Epithelial cell of prostate (primary cell): ENCODE measurements at places on chromosomes 2 and 18.

- DNase-seq = no peak
Observed at GRCh38 chr18:69564602-69565001, 163.9 kb downstream of the DOK6 start.

DNA sequence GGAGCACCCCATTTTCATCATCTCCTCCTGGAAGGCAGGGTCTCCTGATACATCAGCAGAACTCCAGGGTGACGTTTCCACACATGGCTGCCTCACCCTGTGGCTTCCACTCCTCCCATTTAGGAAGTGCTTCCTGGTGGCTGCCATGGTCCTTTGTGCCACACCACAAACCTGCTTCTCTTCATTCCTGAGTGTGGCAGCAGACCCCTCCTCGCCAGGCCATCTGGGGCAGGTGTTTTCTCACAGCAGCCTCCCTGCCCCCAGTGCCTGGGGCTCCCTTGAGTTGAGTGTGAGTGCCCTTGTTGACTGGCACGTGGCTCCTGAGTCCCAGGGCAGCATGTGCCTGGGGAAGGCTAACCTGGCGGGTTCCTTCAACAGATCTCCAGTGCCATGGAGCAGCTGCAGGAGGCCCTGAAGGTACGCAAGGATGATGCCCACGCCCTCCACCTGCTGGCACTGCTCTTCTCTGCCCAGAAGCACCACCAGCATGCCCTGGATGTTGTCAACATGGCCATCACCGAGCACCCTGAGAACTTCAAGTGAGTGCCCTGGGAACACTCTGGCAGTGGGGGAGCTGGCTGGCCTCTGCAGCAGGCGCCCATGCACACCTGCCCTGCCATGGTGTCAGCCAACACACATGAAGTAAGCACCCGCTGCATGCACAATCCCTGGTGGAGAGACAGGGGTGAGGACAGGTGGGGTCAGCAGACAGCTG is 113.4 kb upstream of the MCFD2 start:
- DNase-seq = no peak

DNA sequence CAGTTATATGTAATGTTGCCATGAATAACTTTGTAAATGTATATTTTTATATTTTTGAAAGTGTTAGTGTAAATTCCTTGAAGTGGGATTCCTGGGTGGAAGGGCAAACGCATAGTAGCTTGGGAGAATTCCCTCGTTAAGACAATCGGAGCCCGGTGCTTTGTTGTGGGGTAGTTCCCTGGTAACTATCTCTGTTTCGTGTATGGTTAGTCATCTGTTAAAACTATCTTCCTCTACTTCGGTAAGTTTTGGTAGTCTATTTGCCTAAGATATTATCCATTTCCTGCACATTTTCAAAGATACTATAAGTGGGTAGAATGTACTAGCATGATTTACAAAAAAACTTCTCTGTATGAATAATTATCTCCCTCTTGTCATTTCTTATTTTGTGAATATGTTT is 113.8 kb upstream of the NRXN1 start:
- no peak for DNase-seq

GRCh38 chr2:219206328-219207133 is at the start of gene ZFAND2B:
Gene ZFAND2B, plus strand, starts transcription at chr2:219206782. Its CDS starts 206 bp downstream, at chr2:219206988.
- DNase-seq = peak; percentile 59

- no peak for DNase-seq
Observed at GRCh38 chr2:14127765-14128164, 504.8 kb upstream of the LRATD1 start.

DNA sequence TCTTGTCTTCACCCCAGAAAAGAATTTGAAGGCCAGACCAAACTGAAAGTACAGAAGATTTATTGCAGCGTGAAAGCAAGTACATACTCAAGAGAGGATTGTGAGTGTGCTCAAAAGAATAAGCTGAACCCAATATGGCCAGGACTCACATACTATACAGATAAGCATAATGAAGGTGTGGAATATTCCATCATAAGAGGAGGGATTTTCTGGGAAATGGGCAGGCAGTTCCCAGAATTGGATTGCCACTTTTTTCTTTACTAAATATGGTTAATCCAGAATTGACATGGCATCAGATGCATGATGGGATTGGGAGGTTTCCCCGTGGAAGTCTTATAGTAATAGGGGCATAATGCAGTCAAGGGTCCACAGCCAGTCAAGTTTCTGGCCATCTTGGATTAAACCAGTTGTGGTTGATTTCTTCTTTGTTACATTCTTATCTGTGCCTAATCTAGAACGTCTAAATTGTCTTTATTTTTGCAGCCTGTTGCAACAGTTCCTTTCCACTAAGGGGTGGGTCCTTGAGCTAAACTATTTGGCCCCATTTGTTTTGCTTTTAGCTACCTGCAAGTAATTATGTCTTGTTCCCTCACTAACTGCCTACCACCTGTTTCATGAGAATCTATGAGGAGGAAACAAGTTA is 9.0 kb downstream of the SP140L start:
- no peak for DNase-seq

DNA sequence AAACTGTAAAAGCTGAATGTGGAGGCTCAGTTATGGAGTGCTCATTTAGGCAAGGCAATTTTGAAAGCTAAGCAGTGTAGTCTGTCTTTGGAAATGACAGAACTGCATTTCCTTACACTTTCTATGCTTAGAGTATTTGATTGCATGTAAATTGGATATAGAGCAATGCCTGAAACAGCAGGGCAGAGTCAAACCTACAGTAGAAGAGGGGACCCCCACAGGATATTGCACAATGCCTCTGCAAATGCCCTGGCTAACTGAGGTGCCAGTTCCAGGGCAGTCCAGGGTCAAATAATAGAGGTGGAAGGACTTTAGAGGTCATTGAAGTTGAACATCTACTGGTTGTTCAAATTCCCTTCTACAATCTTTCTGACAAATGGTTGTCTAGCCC is 2.2 kb downstream of the TMEM178A start:
- DNase-seq = no peak

DNA sequence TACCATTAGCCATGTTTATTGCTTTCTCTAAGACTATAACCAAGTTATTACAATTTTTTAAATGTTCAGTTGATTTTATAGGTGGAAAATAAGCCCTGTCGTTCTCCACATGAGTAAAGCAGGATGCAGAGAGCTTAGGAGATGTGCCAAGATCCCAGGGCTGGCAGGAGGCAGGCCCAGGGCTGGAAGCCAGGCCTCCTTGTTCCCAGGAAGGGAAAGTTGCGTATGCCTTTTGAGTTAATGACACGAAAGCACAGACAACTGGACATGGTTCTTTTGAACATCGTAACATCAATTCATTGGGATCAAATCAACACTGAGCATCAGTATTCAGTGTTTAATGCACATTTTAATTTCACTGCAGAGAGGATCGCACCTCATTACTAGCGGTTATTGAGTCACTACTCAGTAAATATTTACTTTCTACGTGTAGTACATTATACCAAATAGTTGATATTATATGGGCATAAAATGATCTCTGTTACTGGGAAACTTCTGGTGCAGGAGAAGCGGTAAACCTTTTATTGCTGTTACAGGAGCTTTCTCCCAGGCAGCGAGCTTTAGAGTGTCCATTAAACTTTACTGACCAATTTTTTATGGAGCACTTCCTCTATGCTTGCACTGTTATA is 60.0 kb downstream of the RNF144A start:
- no peak for DNase-seq

DNA sequence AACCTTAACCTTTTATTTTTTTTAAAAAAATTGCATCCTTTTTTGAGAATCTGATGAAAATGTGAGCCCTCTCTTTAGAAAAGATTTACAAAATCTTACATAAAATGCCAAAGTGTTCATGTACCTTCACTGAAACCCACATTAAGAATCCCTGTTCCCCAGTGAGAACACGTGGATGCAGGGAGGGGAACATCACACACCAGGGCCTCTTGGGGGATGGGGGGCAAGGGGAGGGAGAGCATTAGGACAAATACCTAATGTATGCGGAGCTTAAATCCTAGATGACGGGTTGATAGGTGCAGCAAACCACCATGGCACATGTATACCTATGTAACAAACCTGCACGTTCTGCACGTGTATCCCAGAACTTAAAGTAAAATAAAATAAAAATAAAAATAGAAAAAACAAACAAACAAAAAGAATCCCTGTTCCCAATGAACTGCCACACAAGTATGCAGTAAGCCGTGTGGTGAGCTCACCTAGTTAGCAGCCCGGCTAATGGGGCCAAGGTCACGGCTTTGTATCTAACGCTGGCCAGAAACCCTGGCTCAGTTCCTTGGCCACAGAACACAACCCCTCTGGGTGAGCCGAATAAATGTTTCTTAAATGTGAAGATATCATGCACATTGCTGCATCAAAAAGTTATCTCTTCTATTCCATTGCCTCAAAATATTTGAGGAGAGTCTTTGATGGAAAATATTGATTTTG is 41.4 kb downstream of the CHST9 start:
- no peak for DNase-seq

DNA sequence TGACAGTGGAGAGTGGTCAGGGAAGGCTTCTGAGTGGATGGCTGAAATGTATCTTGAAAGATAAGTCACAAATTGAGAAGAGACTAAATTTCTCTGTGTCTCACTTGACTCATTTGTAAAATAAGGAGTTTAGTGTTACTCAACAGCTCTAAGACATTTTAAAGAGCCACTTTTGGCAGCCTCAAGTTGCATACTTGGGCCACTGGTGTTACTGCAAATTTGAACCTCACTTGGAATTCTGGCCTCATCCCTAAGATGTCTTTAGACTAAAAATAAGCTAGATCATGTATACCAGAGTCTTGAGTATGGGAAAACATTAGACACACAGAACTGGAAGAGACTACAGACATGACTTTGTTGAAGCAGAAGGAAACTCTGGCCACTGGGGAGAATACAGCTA is 4.5 kb upstream of the MTLN start:
- DNase-seq = no peak

DNA sequence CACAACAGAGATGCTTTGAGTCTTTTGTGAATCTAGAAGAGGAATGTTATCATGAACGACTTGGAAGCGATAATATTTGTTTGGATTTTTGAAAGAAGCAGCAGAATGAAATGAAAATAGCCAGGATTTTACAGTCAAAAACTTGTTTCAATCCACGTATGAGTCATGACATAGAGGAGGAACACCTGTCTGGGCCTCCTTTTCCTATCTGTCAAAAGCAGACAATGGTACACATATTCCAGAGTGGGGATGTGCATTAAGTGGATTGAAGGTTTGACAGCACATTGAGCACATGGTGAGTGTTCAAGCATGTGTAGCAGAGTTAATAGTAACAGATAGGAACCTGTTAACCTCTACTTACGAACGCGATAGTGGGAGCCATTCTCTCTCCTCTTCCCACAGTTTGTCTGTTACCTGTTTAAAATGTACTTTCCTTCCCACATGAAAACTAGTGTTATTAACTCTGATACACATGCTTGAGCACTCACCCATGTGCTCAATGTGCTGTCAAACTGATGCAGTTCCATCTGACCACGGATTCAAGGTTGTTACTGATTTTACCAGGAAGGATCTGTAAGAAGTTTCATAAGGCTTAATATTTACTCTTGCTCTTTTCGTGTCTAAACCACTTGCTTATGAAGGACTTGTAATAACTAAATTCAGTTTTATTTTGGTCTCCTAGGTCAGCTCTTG is 863.4 kb upstream of the SOX11 start:
- no peak for DNase-seq

- no peak for DNase-seq
Observed at GRCh38 chr2:231476920-231477319, 12.6 kb upstream of the NCL start.

- DNase-seq = no peak
Observed at GRCh38 chr2:168530982-168531622, 75.0 kb downstream of the CERS6 start.

DNA sequence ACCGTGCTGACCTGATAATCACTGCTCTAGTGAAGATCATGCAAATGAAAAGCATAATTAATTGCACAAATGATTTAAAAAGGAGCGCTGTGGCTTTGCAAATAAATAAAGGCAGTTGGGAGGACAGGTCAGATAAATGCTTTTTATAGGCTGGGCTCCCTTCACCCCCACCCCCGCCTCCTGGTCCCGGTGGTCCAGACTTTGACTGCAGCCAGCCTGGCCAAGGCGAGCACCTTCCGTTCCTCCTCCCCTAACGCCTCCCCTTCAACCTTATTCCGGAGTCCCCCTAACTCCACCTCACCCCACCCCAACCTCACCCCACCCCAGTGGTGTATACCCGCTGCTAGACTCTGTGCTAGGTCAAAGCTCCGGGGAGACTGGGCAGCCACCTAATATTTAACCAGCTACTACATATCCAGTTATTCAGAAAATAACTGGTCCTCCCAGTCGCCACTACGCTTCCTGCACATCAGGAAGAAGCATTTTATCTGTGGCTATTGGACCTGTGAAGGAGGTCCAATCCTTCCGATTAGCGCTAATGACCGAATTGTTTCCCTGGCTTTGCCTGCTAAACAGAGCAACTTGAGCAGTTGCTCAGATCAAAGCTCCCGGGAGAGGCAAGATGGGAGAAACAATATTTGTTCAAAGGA is 3.7 kb upstream of the SP9 start:
- DNase-seq = no peak

GRCh38 chr2:46379213-46380037 is 82.2 kb downstream of the EPAS1 start:
- no peak for DNase-seq

DNA sequence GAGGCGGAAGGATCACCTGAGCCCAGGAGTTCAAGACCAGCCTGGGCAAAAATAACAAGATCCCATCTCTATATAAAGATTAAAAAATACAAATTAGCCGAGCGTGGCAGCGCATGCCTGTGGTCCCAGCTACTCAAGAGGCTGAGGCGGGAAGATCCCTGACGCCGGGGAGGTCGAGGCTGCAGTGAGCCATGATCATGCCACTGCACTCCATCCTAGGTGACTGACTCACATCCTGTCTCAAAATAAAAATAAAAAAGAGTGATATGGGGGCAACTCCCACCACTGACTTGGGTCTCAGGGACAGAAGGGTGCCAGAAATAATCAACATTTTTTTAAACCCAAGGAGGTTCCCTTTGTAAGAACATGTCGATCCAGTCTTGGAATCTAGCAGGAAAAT is 37.6 kb downstream of the ZNF516 start:
- DNase-seq = no peak

DNA sequence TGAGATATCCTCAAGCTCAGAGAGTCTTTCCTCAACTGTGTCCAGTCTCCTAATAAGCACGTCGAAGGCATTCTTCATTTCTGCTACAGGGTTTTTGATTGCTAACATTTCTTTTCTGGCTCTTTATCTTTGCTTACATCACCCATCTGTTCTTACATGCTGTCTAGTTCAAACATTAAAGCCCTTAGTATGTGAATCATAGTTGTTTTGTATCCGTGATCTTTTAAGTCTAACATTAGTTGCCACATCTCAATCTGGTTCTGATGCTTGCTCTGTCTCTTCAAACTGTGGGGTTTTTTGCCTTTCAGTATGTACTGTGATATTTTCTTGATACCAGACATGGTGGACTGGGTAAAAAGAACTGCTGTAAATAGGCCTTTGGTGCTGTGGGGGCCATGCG is 235.2 kb downstream of the SH3RF3 start:
- DNase-seq = no peak
